ENCODE measurements at places on chromosomes 6 and 20.

DNA sequence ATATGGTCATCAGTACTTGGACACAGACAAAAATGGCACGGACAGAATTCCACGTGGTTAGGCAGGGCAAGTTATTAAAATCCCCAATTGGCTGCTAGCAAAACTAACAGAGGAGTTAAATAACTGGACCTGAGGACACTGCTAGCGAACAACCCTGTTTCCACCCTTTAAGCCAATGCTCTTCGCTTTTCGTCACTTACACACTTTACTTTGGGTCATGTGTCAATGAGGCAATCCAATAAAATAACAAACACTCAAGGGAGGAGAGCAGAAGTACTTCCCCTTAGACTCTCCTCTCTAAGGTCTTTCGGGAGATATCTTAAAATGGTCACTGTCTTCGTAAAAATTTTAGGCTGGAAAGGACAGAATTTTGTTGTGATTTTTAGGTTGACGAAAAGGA, 68.6 kb downstream of the LCA5 start:
- DNase-seq = no peak

- no peak for DNase-seq
These were observed 536.8 kb downstream of the EYS start for GRCh38 chr6:65170273-65170672.

GRCh38 chr6:140987364-140988155, 1145.2 kb upstream of the GJE1 start:
- DNase-seq = no peak

DNA sequence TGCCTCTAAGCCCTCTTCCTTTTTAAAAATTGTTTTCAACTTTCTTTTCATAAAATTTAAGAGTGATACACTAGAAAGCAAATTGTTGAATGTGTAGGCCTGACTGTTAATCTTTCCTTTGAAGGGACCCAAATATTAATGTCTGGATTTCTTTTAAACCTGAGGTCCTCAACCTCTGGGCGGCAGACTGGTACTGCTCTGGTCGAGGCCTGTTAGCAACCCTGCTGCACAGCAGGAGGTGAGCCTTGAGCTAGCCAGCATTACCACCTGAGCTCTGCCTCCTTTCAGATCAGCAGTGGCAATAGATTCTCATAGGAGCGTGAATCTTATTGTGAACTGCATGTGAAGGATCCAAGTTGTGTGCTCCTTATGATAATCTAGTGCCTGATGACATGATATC, 191.2 kb downstream of the MANEA start:
- no peak for DNase-seq

- no peak for DNase-seq
These were observed 23.2 kb downstream of the KIF3B start for GRCh38 chr20:32300647-32301046.

- DNase-seq = no peak
These were observed 255.6 kb downstream of the KHDC1L start for GRCh38 chr6:72969666-72970065.

- no peak for DNase-seq
These were observed 9.4 kb downstream of the COL19A1 start for GRCh38 chr6:69875715-69876114.
